ENCODE measurements at places on chromosomes 7 and 10.

- no peak for DNase-seq
These were observed 575.6 kb upstream of the MKI67 start for GRCh38 chr10:128701837-128702236.

DNA sequence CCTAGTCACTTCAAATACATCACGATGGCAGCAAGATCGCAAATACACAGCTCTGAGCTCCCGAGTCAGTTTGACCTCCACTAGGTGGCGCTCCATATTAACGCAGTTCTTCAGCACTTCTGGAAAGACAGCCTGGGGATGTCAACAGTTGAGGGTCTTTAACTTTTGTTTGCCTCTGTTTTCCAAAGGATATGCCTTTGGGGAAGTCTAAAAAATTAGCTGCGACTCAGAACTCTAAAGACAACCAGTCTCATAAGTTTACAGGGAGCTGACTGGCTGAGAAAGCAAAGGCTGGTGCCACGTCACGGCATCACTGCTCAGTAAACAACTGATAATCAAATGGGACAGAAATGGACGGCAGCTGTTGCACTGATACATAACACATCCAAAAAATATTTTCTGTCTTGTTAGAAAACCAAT lies 458.8 kb downstream of the SORCS1 start:
- no peak for DNase-seq

- DNase-seq, result no peak
These were observed 749.0 kb downstream of the SUGCT start for GRCh38 chr7:40883826-40884225.

GRCh38 chr10:25210265-25210664 lies 35.5 kb downstream of the GPR158 start:
- DNase-seq, result no peak

GRCh38 chr10:15439341-15439842 lies 68.3 kb upstream of the FAM171A1 start:
- DNase-seq, result no peak

- no peak for DNase-seq
These were observed 251.1 kb downstream of the INHBA start for GRCh38 chr7:41451826-41452225.

DNA sequence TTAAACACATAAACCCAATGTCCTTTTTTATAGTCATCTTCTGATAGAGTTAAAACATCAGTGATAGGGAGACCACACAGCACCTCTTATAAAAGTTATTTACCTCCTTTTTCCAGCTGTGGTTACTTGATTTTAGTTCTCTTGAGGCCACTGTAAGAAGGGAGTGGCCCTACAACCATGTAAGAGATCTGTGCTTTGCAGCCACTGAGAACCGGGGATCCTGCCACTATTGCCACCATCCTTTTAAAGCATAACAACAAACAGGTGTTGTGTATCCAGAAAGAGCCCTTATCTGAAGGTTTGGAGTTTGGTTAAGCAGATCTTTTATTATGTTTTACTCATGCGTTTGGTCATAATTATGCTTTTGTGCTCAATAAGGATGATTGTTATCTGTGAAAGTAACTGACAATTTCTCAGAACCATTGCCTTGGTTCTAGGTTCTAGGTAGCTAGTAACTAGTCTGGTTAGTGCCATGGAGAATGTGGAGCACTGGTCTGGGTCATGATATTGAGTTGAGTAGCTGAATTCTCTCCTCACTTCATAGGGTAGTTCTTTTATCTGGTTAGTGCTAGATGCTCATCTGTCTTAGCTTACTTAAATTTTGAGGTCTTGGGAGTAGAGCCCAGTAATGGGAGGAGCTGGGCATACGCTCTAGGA lies 56.5 kb downstream of the ST7 start:
- no peak for DNase-seq
